ENCODE measurements at places on chromosomes 1 and 21.

GRCh38 chr1:112255080-112255479 is 140.9 kb upstream of the CTTNBP2NL start:
- no peak for DNase-seq

GRCh38 chr1:213443415-213443814 is 392.4 kb downstream of the RPS6KC1 start:
- no peak for DNase-seq

DNA sequence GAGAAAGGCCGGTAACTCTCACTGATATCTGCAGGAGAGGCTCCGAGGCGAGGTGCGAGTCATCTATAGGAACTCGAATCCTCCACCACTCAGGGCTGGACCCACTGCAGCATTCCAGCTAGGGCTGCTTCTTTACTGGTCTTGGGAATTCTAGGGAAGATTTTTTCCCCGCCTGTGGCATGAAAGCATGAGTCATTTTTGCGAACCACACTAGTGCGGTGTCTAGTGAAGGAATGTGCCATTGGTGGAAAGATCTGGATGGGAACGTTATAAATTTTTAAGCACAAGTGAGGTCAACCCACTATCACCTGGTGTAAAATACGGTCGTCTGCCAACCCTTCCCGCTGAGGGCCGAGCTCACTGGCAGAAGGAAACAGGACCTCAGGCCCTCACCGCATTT is 49.7 kb downstream of the SYF2 start:
- no peak for DNase-seq

DNA sequence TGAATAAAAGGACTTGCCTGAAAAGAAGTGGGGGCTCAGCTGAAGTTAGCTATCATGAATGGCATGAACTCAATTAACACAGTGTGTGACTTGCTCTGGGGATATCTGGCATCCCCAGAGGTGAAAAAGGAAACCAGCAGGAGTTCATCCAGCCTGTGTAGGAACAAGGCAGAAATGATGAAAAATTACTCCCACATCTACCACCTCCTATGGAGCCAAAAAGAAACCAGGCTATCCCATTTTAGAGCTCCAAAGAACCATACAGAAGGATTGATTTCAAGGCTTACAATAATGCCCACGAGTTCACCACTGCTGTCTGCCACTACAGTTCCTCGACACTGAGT is 25.3 kb downstream of the TP53BP2 start:
- no peak for DNase-seq

DNA sequence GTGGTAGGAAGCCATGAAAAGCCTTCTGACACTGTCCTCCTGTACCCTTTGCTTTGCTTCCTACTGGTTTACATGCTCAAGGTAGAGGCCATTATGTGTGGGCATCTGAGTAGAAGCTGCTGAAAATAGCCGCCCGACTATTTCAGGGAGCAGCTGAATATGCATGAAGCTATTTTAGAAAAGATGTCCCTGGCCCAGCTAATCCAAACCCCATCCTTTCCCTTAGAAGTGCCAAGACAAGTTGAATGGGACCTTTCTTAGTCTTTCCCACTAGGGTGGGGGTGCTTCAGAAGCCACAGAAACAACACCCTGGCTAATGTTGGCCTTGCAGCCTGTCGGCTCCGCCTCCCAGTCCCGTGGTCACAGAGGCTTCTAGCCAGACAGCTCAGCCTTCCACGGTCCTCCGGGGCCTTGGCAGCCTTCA is 205.1 kb upstream of the EDN2 start:
- DNase-seq = no peak

DNA sequence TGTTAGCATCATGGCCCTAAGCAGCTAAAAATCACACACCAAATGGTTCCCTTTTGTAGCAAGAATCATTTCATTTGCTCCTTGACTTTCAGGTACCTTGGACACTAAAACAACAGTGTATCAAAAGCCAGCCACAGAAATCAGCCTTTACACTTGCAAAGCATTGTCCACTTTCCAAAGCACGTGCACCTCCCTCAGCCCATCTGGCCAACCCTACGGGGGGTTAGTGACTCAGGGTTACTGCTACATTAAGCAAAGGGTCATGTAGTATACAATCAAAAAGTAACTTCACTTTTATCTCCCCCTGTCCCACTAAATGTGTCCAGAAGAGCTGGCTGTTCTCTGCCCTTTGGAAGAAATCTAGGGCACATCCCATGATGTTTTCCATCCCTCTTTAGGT is 149.7 kb downstream of the HIVEP3 start:
- no peak for DNase-seq

- DNase-seq = no peak
Measured at GRCh38 chr1:29682171-29682918, 446.0 kb downstream of the PTPRU start.

- no peak for DNase-seq
Measured at GRCh38 chr21:46191686-46192575, 7.7 kb upstream of the SPATC1L start.

- DNase-seq = no peak
Measured at GRCh38 chr1:231139125-231139649, 22.7 kb upstream of the TRIM67 start.

DNA sequence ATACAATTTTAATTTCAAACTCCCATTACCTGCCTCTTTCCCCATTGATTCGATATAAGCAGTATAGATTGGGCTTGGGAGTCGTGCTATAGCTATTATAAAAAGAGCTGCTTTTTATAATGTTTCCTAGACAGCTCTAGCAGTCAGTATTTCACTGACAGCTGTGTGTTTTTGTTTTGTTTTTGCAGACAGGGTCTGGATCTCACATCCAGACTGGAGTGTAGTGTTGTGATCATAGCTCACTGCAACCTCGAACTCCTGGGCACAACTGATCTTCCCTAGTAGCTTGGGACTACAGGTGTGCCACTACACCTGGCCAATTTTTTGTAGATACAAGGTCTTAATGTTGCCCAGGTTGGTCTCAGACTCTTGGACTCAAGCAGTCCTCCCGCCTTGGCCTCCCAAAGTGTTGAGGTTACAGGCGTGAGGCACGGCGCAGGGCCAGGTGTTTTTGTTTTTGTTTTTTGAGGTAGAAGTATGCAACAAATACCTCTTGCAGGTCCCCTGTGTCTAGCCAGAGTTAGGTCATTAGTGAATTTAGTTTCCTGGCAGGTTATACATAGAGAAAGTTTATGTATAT is 1.7 kb downstream of the NASP start:
- DNase-seq = no peak

- DNase-seq = no peak
Measured at GRCh38 chr1:66270119-66270812, 263.7 kb upstream of the SGIP1 start.

DNA sequence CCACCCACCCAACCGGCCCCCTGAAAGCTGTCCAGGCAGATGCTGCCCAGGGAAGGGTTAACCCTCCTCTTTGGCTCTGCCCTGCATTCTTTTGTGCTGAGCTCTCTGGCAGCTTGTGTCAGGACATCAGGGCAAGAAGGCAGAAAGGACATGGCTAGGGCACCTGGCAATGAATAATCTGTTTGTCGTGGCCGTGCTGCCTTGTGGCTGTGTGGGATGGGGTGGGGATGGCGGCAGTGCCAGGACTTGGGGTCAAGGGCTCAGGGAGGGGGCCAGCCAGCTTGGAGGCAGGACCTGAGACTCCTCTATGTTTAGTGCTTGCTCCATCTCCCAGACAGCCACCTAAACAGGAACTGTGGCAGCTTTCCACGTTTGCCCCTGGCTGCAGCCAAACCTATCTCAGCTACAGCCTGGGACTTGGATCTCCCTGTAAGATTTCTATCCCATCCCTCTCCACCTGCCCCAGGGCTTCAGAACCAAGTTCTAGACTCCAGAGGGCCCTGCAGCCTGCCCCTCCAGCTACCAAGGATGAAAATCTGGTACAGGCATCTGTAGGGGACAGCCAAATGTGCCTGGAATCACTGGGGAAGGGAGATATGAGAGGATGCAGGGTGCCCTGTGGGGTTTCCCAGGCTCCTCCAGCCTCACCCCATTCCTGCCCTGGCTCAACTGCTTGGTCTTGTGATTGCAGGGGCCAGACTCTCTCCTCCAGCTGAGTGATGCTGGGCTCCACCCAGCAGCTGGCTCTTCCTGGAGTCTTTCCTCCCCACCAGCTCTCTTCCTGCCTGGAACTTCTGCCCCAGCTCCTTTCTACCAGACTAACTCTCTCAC is 9.6 kb upstream of the GPR37L1 start:
- DNase-seq = no peak

GRCh38 chr1:47777322-47777721 is 219.9 kb downstream of the TRABD2B start:
- no peak for DNase-seq

- no peak for DNase-seq
Measured at GRCh38 chr1:239539812-239540211, 153.4 kb downstream of the CHRM3 start.

DNA sequence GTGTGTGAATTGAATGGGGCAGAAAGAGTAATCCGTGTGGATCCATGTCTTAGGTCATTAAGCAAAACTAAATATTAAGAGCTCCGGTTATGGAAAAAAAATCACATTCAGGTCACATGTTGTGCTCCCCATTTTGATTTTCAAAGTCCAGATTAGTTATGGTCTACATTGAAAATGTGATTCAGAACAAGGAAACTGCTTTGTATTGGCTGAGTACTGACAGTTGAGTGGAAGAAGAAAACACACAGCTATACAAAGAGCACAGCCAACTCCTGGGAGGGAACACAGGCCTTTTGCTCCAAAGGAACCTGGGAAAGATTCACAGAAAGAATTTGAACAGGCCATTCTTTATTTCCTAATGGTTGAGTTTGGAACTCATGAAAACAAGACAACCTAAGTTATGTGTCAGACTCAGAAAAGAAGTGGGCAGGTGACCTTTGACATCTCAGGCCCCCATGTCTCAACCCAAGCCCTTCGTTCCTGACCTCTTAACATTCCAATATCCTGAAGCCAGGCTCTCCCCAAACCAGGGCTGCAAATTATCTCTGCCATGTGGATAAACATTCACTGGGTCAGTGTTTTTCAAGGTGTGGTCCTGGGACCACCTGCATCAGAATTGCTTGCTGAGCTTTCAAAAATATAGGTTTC is 159.3 kb upstream of the LMO4 start:
- no peak for DNase-seq

DNA sequence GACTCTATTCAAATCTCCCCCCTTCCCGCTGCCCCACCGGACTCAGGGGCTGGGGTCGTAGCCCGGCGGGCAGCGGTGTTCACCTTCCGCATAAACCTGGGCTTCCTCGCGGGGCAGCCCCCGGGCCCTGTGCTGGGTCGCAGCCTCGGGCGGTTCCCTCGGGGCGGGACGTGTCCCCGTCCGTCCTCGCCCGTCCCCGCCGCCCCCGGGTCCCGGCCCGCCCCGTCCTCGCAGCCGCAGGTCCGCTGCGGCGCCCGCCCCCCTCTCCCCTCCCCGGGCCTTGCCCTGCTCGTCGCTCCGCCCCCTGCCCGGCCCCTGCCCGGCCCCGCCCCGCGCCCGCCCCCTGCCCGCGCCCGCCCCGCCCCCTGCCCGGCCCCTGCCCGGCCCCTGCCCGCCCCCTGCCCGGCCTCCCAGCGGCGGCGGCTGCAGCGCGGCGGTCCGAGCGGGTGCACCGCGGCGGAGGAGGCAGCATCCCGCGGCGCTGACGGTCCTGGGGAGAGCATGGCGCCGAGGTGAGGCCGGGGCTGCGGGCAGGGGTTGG is at the start of gene COL18A1:
Gene COL18A1, plus strand, starts transcription at position 436 of the 541 bp plus-strand sequence. Its CDS starts 66 bp downstream, at position 502.
- no peak for DNase-seq

- DNase-seq = no peak
Measured at GRCh38 chr1:154851392-154852177, 18.5 kb downstream of the KCNN3 start.

DNA sequence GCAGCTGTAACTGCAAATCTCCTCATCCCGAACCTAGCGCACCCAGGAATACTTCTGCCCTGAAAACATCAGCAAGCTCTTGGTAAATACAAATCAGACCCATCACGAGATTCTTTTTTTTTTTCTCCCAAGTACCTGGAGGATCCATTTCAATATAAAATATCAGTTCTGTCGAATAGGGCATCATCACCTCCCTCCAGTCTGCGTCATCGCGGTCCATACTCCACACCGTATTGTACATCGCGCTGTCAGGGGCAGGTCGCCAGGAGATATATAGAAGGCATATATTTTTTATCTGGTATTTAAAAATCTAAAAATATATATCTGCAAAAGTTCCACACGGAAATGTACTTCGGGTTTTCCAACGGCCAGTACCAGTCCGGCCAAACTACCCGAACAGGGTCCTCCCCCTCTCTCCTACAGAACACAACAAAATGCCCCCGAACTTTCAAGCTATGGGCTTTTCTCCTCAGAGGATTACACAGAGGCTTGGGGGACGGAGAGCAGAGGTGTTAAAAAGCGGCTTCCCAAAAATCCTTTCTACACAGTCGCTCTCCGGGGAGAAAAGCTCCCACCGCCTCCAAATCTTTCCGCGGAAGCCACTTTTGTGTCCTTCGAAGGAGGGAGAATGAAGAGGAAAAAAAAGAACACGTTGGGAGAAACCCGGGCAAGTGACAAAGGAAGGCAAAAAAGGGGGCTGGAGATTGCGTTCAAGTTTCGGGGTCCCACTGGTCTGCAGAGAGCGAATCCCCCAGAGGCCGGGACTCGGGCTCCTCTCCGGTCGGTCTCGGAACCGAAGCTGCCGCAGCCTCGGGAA is 509 bp downstream of the PIK3R3 start:
- peak; percentile 93 for DNase-seq

All from right kidney (tissue), 9 donors.